ENCODE measurements at places on chromosomes 4 and X.
A peak's percentile ranks its signal among the peaks of the same experiment; 100 is the strongest.

- no peak for DNase-seq
Observed at GRCh38 chrX:118729042-118729652, 1.7 kb downstream of the IL13RA1 start.

GRCh38 chr4:14924812-14925344 is 77.4 kb upstream of the CPEB2 start:
- peak; percentile 18 for DNase-seq

DNA sequence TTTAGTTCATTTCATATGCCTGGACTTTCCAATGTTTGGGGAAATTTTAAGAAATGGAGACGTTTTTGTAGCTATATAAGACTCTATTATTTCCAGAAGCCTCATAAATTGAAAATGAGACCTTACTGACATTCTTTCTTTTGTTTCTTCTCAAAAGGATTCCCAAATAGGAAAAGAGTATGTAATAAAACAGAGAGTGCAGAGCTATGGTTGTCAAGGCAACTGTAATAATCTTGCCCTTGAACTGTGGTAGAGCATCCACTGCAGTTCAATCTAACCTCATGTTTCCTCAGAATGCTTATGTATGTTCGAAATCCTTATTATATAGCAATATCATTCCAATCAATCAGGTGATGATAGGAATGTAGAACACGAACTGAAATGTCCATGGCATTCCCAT is 54.1 kb downstream of the AMELX start:
- DNase-seq, result no peak

DNA sequence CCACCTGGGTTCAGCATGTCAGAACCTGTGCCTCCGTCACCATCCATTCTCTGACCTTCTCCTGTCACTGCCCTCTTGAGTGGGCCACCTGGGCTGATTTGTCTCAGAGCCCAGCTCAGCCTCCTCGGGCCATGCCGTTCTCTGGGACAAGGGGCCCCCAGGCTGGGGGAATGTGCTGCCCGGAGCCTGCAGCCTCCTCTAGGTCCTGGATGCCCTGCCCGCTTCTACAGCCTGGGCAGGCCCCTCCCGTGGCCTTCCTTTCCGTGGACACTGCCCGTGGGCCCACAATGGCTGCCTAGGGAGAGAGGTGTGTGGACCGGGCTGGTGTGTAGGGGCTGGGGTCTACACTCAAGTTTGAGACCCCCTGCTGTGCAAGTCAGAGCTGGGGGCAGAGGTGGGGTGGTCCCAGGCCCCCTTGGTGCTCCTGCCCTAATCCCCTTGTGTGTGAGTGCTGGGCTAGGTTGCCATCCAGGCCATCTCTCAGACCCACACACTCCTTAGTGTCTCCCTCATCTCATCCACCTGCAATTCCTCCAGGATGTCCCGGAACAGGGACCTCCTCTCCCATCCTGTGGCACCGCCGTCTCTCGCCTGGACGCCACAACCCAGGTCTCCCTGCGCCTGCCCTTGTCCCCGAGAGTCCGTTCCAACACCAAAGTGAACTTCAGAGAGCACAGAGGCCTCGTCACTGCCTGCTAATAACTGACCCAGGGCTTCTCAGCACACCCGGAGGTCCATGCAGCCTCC is 12.4 kb downstream of the PSAPL1 start:
- DNase-seq, result no peak

DNA sequence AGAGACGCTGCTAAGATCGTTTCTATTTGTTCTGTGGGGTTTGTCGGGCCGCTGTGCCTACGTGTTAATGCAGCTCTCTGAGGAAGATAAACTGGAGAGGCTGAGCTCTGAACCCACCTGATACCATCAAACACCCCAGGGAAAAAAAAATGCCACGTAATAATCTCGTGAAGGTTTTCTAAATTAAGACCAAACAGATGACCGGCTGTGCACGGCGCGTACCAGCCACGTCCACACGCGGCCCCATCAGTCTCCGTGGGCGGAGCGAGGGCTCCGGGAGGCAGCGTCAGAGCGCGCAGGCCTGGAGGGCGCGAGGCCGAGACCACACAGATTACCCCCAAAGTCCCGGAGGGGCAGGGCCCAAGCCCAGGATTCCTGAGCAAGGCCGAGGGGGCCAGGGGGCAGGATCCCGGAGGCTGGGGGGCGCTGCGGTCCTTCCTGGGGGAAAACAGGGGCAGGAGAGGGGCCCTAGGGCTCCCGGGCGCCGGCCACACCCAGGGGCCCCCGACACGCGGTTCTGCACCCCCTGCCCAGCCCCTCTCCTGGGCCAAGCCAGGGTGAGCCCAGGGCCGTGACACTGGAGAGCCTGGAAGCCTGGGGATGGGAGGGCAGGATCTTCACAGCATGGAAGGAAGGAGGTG is 91.9 kb downstream of the FAM53A start:
- DNase-seq, result no peak

GRCh38 chrX:113260474-113260873 is 419.8 kb upstream of the AMOT start:
- DNase-seq, result no peak

- DNase-seq, result no peak
Observed at GRCh38 chr4:11801466-11802446, 373.1 kb upstream of the HS3ST1 start.

DNA sequence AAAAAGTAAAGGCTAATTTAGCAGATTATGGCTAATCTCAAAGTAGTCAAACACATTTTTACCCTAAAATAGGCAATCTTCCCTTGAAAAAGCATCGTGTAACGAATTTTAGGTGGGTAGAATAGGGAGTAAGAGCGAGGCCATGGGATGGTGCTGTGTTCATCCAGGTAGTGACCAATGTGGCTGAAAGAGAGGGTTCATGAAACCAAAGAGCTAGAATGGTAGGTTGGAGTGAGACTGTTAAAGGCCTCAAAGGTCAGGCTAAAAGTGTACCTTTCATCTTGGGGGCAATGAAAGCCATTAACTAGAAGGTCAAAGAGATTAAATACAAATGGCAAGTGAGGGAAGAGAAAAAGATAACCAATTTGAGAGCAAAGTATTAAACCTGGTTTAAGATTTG is 23.6 kb downstream of the EIF4E start:
- DNase-seq, result no peak

DNA sequence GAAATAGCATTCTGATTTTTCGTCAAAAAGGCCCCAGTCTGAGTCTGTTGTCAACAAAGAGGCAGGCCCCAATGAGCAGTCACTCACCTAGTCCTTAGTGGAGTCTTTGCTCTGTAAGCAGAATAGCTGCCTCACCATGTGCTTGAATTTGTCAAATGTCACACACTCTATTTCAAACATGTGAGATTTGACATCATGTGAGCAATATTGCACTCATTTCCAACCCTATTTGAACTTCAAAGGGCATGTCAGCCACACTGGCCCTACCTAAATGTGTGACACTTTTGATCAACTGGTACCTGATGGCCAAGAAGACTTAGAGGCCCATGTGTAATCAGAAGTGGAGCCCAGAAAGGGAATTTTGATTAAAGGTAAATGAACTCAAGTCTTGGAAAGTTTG is 59.4 kb upstream of the PLAC1 start:
- DNase-seq, result no peak

DNA sequence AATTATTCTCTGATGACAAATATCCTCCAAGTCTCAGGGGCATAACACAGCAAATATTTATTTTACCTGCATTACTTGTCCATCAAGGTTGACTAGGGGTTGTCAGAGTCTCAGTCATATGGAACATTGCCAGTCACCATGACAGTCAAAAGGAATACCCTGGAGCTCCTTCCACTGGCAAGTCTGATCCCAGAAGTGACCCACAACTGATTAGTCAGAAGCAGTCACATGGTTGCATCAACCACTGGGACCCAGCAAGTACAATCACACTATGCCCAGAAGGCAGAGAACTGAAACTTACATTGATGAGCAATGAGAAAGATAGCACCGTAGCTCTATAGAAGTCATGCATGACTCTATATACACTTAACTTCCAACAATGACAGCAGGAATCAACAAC is 41.9 kb upstream of the SOD3 start:
- no peak for DNase-seq

DNA sequence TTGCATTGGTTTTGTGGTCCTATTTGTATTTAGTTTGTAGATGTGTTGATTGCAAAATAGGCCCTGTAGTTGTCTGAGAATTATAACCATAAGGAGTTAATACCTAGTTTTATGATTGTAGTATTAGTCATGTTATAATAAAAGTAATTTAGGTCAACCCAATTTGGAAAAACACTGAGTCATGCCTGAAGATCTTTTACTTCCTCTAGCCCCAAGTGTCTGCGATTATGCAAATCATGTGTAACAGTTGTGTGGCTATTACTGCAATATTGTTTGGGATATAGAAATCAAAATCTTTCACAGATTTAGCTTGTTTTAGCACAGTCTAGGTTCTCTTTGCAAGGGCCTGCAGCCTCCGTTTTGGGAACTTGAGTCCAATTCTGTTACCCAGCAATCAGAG is 12.6 kb downstream of the SRD5A3 start:
- no peak for DNase-seq

GRCh38 chrX:31376408-31377022 is 304.7 kb upstream of the FTHL17 start:
- DNase-seq, result no peak

DNA sequence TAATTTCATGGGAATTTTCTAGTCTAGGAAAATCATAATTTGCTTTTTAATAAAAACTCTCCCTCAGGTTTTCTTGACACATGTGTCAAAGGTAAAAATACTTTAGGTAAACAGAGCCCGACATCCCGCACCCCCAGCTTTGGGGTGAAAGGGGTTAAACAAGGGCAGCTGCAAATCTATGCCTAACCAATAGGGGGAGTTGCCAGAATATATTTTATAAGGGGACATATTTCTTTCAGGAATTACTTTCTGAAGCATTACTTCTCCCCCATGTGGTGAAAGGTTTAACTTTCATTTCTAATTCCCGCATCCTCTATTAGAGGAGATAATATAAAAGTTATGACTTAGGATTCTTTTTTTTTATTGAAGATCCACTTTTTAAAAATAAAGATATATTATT is 53.9 kb upstream of the HEPH start:
- DNase-seq, result no peak

GRCh38 chr4:108210989-108211835 is 42.5 kb upstream of the LEF1 start:
- DNase-seq, result no peak

DNA sequence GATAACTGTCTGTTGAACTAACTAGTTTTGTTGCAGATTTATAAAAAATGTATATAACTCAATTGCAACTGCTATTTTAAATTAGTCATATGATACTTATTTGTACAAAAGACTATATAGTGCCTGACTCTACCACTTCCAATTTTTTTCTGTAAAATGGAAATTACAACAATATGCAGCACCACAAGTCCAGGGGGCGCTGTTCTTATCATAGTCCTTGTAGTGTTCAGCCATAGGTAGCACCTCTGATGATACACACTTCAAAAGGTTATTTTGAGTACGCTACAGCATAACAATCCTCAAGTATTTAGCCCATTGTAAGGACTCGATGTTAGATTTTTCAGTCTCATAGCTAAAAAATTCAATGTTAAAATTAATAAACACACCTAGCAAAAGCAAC is 174.9 kb downstream of the CORIN start:
- DNase-seq, result peak; percentile 28

- DNase-seq, result no peak
Observed at GRCh38 chrX:65608026-65608425, 59.4 kb upstream of the MSN start.

DNA sequence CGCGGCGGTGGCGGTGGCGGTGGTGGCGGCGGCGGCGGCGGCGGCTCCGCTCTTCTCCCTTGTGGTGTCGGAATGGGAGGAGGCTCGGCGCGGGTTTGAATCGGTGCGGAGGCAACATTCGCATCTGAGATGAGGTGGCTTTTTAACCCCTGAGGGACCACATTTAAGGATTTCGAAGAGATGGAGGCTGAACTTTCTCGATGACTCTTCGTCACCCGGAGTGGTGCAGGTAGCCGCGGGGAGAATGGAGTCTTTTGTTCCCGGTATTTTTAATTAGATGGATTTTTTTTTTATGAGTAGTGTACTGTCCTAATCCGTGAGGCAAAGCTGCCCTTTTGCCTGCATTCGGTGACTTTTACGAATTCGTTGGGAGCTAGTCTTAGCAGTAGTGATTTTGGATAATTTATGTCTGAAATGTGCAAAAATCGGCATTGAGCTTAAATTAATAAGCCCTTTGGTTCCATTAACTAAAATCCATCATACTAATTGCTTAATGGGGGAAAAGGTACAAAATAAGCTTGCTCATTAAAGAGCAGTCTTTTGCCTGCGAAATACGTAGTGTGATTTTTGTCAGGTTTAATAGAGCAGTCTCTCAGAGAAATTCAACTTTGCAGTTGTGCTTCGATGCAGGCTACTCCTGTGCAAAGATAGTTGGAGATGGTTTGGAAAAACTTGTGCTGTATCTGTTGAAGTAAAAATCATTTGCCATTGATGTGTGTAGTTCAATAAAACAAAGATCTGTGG is 206.2 kb downstream of the TENM3 start:
- DNase-seq, result no peak

DNA sequence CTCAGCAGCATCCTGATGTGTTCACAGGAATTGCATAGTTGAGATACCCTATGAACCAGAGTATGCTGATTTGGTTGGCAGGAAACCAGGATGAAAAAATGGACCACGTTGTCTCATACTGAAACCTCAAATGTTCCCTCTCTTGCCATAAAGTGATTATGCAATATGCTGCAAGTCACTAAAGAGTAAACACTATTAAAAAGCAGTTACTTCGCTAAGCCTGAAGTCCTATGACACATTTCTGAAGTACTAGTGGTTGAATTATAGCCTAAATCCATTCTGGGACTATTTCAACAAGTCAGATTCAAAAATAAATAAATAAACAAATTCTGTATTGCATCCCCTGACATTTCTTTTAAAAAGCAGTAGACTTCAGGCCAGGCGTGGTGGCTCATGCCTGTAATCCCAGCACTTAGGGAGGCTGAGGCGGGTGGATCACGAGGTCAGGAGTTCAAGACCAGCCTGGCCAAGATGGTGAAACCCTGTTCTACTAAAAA is 106.0 kb upstream of the NAP1L5 start:
- DNase-seq, result no peak

- no peak for DNase-seq
Observed at GRCh38 chr4:107243141-107243781, 207.1 kb upstream of the DKK2 start.

DNA sequence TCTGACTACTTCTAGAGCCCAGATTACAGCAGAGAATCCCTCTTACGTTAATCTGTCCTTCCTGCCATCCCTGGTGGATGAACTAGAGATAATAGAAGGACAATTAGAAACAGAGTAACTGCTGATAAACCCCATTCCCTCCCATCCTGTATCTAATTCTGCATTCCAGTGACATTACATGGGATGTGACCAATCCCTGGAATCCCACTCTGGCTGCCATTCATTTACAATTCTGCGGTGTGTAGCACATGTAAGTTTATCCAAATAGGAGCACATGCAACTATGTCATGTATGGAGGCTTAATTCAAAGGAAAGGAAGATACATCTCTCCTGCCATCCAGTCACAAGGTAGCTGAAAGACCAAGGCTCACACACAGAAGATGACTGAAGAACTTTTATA is 339.5 kb downstream of the GPAT3 start:
- no peak for DNase-seq

GRCh38 chr4:169398316-169398715 is 127.6 kb upstream of the SH3RF1 start:
- DNase-seq, result no peak

DNA sequence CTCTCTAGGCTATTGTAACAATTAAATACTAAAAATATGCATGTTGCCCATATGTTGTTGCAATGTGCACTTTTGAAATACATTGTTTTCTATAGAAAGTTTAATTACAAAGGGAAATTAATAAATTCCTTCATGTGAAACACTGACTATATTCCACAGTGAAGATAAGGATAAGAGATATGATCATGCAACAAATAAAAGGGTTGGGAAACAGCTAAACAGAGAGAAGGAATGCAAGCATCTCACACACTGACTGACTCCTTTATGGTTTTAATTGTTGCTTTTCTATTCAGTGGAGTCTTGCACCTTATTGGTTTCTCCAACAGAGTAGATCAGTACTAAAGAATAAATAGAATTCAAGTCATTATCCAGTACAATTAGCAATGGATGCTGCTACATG is 37.8 kb downstream of the ELOVL6 start:
- no peak for DNase-seq

Measured in activated CD4-positive, alpha-beta memory T cell treated with anti-CD3 and anti-CD28 coated beads, Interleukin-2, amount 10 ng/mL, durations not matched to agents 7 days and 5 days (primary cell).